Natural killer cell (primary cell): ENCODE measurements at places on chromosomes 1 and 21.

GRCh38 chr1:110952031-110952430 lies 11.7 kb downstream of the LRIF1 start:
- no peak for DNase-seq

DNA sequence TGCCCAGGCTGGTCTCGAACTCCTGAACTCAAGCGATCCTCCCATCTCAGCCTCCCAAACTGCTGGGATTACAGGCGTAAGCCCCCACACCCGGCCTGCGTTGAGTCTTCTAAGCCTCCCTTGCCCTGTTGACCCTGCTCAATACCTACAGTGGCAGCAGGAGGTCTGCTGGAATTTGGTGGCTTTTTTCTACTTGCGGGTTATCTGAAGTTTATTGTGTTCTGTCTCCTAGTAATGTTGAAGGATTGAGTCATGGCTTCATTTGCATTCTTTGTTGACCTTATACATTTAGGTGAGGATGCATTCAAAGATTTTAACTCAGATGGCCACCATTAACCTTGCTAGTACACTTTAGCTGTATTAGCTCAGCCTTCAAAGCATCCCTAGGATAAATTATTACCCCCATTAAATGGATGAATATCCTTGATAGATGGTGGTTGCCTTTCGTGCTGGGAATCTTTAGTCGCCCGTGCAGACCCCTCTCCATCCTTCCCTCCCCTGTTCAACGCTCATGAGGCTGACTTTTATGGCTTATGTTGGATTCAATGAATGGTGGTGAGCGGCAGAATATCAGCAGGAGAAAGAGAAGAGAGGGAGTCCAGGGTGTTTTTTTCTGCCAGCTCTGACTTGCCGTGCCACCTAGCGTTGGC lies 9.7 kb upstream of the NPPB start:
- DNase-seq: no peak

- no peak for DNase-seq
Observed at GRCh38 chr1:40687661-40688060, 3.8 kb upstream of the NFYC start.

GRCh38 chr1:160741092-160741501 lies 2.0 kb downstream of the SLAMF7 start:
- DNase-seq: no peak

GRCh38 chr21:27060190-27060589 lies 93.3 kb upstream of the ADAMTS5 start:
- DNase-seq: no peak

- DNase-seq: no peak
Observed at GRCh38 chr21:38208118-38208517, 48.7 kb upstream of the KCNJ15 start.

- no peak for DNase-seq
Observed at GRCh38 chr21:38671773-38672172, 134.0 kb upstream of the ETS2 start.

GRCh38 chr1:53603431-53603830 lies 135.5 kb downstream of the GLIS1 start:
- DNase-seq: no peak

GRCh38 chr1:3577300-3577699 lies 34.0 kb downstream of the MEGF6 start:
- DNase-seq: no peak

- DNase-seq: peak; percentile 54
Observed at GRCh38 chr1:10525208-10525607, 50.5 kb downstream of the PEX14 start.

DNA sequence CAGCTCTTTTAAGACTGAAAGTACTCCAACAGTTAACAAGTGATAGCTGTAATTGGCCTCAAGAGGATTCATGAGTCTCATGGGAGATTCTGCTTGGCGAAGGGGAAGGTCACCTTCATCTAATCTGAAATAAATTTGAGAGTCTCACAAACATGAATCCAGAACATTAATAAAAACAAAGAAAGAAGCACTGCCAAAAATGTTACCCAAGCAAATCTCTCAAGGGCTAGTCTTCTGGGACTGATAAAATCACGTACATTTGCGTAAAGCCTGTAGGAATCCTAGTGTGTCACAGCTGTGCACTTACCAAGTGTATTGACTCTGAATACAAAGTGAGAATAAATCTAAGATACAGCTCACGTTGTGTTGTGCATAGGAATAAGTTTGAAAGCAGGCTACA lies 21.2 kb upstream of the NUF2 start:
- no peak for DNase-seq

DNA sequence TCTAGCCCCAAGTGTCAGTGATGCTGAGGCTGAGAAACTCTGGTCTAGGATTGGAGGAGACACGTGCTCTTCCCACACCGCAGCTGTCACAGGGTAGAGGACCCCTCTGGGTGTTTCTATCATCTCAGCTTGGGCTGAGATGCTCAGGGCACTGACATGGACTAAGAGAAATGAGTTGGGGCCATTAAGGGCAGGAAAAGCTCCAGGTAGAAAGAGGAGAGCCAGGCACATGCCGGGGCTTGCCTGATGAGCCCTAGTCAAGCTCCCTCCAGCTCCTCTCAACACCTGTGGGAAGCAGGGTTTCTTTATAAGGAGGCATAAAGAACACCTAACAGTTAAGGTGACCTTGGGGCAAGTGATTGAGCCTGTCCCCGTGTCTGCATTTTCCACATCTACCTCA lies 17.3 kb downstream of the ABCA4 start:
- DNase-seq: no peak

DNA sequence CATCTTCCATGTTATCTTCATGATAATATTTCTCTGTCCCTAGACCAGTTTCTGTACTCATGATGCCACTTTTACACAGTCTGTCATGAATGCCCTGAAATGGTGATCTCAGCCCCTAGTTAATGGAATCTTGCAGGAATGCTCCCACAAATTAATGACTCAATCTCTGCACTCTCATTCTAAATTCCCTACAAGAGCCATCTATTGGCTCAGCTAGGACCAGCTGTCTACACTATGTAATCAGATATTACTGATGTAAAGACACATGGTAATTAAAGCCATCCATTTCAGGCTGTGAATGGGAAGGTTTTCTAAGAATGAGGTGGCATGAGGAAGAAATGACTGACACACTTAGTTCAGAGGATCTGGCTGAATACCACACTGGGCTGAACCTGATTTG lies 199.1 kb upstream of the KCND3 start:
- no peak for DNase-seq

- no peak for DNase-seq
Observed at GRCh38 chr1:50262436-50262835, 153.7 kb downstream of the ELAVL4 start.

- no peak for DNase-seq
Observed at GRCh38 chr1:183267646-183268431, 81.8 kb downstream of the LAMC2 start.

GRCh38 chr21:35674895-35675470 lies 385.3 kb downstream of the SETD4 start:
- no peak for DNase-seq

DNA sequence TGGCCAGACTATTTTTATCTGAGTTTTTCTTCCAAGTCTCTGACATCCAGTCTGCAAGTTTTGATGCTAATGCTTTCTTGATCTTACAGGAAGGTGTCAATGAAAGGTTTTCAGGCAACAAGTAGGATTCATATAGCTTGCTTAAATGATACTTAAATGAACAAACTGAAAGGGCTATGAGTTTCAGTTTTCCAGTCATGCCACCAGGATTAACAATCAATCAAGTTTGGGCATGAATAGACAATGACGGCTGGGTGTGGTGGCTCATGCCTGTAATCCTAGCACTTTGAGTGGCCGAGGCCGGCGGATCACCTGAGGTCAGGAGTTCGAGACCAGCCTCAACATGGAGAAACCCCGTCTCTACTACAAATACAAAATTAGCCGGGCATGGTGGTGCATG lies 34.3 kb upstream of the SLC16A1 start:
- no peak for DNase-seq

DNA sequence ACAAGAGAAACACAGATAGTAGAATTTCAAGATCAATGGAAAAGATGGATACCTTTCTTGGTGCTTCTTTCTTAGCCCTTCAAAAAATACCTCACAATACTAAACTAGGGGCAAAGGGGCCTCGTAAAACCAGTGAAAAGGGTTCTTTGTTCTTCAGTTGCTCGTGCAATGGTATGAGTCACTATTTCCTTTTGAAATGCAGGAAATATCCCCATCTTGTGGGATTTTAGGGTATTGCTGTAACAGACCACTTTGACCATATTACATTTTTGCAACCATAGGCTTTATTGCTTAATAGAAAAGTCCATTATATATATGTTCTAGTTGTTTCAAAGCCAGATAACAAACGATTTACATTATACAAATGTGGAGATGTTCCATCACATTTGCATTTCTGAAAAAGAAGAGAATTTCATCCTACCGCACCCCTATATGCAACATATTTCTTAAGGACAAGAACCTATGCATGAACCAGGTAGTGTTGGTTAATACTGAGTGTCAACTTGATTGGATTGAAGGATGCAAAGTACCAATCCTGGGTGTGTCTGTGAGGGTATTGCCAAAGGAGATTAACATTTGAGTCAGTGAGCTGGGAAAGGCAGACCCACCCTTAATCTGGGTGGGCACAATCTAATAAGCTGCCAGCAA lies 88.6 kb upstream of the PKN2 start:
- DNase-seq: no peak

- DNase-seq: no peak
Observed at GRCh38 chr1:28302247-28302646, 26.6 kb upstream of the MED18 start.

GRCh38 chr1:57796616-57797015 lies 372.8 kb upstream of the DAB1 start:
- DNase-seq: no peak

- no peak for DNase-seq
Observed at GRCh38 chr1:22761821-22762220, 51.2 kb downstream of the EPHB2 start.

GRCh38 chr1:2141025-2141424 lies 53.5 kb downstream of the FAAP20 start:
- no peak for DNase-seq

- no peak for DNase-seq
Observed at GRCh38 chr21:35796844-35797243, 263.5 kb downstream of the SETD4 start.

- DNase-seq: no peak
Observed at GRCh38 chr1:217029281-217030157, 306.3 kb upstream of the ESRRG start.
